ENCODE measurements at places on chromosomes 16 and 17.

GRCh38 chr16:55929181-55929580 is 54.0 kb upstream of the CES5A start:
- no peak for DNase-seq

DNA sequence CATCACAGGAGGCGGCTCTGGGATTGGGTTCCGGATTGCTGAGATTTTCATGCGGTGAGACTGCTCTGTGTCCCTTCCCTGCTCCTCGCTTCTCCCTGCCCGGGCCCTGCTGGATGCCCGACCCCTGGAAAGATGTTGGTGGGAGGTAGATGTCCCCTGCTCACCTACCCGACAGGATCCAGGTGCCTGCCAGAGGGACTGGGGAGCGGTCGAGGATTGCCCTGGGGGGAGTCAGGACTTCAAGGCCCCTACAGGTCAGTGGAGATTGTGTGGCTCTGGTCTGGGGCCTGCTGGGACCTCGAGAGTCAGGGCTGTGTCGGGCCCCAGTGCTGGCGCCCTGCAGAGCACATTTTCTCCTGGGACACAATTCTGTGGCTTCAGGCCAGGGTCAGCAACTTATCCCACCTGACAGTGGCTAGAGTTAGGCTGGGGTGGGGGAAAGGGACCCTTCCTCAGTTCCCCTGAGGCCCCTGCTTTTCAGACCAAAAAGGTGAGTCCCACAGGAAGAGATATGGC is 3.3 kb downstream of the DECR2 start:
- DNase-seq, result no peak

DNA sequence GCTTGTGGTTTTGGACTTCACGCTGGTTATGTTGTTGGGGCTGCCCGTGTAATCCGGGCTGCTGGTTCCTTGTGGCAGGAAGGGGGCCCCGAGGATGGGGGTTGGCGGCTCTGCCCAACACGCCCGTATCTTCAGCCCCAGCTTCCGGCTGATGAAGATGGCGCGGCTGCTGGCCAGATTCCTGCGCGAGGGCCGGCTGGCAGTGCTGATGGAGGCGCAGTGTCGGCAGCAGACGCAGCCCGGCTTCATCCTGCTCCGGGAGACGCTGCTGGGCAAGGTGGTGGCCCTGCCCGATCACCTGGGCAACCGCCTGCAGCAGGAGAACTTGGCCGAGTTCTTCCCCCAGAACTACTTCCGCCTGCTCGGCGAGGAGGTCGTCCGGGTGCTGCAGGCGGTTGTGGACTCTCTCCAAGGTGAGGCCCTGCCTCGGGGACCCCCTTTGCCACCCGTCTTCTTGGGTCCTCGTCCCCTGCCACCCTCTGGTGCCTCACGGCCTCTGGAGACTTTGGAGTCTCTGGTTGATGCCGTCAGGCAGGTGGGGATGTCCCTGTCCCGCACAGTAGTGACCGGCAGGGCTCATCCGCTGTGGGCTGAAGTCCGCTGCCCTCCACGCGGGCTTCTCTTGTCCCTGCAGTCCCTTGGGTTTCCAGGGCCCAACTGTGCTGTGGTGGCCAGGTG is 2.2 kb downstream of the TELO2 start:
- DNase-seq, result no peak

GRCh38 chr16:69328854-69329316 is 1.5 kb downstream of the PDF start:
- DNase-seq, result no peak

GRCh38 chr17:61155590-61156237 is 243.9 kb upstream of the TBX2 start:
- DNase-seq, result no peak

- no peak for DNase-seq
Measured at GRCh38 chr17:50884439-50885311, 18.5 kb upstream of the TOB1 start.

- DNase-seq, result no peak
Measured at GRCh38 chr17:11144358-11145233, 96.4 kb upstream of the SHISA6 start.

- DNase-seq, result no peak
Measured at GRCh38 chr16:53964145-53964790, 260.3 kb downstream of the FTO start.

DNA sequence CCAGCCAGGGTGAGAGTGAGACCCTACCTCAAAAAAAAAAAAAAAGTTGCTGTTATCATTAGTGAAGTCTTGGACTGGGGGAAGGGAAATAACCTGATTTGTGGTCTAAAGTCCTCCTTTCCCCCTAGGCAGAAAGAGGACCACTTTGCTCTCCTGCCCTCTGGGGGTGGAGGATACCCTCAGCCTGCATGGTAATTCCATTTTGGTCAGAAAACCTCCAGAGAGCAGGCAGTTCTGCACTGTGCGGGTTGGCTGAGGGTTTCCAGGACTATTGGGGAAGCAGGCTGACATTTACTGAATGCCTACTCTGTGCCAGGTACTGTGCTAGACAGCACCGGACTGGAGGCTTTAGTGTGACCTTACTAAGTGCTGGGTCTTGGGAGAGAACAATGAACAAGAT is 2.6 kb downstream of the ADAP2 start:
- no peak for DNase-seq

DNA sequence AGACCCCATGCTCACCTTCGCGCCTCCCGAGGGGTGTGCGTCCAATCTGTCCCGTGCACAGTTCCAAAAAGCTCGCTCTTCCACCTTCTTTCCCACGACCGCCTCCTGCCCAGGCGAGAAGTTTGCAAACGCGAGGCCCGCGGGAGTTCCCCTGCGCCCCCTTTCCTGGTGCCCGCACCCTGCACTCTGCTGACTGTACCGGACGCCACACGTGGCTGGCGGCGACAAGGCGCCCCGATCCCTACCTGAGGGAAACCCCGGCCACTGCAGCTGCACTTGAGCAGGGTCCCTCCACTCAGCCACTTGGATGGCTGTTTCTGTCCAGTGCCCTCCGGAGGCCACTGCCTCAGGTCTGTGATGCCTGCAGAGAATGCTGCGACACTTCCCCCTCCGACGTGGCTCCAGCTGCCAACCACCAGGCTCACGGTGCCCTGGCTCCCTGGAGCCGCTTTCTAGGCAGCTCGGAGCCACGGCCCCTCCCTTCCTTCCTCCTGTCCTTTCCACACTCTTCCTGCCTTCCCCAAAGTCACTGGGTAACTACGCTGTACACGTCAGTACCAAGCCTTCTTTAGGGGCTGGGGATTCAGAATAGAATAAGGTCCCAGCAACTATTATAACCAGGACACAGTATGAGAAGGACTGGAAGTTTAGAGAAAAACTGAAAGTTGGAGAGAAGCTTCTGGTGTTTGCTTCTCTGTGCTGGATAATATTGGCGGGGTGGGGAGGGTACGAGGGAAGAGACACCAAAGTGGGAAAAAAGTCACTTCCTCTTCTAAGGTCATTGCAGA is at the start of gene MLKL:
Gene MLKL (minus strand): TSS at position 425 of the 788 bp plus-strand sequence. CDS start 5,105 bp downstream, outside the sequence.
- no peak for DNase-seq

DNA sequence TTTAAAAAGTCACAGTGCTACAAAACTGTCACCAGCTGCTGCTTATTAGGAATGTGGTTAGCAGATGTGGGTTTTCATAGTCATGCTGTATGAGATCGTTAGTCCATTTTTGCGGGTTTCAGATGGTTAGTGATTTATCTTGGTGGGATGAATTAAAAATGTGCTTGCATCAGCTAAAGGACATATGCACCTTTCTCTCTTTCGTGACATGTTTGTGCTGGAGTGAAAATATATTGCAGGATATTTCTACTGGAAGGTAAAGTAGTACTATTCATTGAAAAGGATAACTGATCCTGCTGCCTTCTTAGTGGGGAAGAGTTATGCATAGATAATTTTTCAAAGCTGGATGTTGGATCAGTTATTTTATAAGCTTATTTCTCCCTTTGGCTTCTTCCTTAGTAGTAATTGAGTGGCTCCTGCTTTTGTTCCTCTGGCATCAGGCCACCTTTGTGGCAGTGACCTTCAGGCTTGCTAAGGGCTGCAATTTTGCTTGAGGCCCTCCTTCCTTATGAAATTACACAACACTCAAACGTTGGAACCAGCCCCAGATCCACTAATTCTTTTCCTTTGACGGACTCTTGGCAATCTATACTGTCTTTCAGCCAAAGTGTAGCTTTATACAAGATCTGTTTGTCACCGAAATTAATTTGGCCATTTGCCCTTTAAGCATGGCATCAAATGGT is 7.5 kb upstream of the SNTB2 start:
- DNase-seq, result no peak

GRCh38 chr16:78727536-78727935 is 628.1 kb downstream of the WWOX start:
- DNase-seq, result no peak

DNA sequence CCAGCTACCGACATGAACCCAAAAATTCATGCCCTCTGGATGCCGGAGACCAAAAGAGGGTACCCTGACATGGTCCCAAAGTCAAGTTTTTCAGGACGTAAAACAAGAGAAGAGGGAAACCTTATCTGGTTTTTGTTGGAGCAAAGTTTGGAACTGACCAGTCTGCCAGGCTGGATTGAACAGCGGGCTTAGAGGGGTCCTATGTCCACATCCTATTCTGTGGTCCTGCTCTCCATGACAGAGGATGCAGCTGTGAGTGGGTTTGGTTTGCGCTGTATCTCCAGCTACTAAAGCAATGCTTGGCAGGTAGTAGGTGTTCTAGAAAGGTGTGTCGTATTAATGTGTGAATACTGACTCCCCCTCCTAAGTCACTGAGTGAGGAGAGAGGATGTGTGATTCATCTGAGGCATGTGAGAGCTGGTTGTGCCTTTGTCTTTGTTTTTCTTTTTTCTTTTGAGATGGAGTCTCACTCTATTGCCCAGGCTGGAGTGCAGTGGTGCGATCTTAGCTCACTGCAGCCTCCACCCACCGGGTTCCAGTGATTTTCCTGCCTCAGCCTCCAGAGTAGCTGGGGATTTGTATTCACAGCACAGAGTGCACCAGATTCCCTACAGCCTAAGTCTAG is 31.0 kb downstream of the PMM2 start:
- DNase-seq, result no peak

DNA sequence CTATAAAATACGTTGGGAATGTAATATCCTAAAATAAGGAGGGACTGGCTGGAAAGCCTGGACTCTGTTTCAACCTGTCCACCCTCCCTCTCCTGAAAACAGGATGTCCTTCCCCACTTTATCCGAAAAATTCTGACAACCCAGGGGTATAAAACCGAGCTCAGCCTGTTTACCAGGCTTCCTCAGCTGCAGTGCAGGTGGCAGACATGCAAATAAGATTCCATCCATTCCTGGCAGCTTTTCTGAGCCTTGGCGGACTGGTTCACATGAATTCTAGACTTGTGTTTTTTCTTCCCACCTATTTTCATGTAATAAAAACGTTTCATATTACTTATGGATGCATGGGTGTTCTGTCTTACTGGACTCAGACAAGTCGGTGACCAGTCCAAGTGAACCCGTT is 479.3 kb downstream of the KCNJ18 start:
- DNase-seq, result peak; percentile 40

DNA sequence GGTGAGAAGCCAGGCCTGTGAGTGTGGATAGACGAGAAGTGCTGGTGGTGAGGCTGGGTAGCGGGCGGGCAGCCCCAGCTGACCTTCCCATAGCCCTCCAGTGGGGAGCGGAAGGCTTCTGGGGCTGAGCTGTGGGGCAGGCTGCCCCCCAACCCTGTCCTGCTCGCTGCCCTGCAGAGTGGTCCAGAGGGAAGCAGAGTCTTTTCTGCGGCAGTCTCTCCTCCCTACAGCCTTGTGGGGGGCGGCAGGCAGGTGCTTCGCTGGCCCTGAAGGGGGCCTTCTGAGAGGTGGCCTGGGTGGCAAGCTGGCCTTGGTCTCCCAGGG is 3.7 kb downstream of the NLGN2 start:
- no peak for DNase-seq

DNA sequence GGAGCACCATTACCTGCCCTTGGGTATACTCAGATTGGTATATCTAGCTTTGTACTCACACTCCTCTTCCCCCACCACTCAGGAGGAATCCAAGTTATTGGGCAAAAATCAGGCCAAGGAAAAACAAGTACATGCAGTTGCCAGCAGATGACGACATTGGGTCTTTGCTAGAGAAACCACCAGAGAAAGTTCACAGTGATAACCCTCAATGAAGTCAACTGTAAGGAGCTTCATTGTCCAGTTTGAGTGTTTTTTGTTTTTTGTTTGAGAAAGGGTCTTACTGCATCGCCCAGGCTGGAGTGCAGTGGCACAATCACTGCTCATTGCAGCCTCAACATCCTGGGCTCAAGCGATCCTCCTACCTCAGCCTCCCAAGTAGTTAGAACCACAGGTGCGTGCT is 34.6 kb upstream of the TOX3 start:
- no peak for DNase-seq

- DNase-seq, result no peak
Measured at GRCh38 chr16:87608400-87608985, 6.2 kb downstream of the JPH3 start.

- DNase-seq, result no peak
Measured at GRCh38 chr17:30915833-30916611, 5.7 kb upstream of the ADAP2 start.

- no peak for DNase-seq
Measured at GRCh38 chr17:55705847-55706246, 16.8 kb downstream of the TMEM100 start.

Data from NCI-H1048 (cell line).